ENCODE measurements at places on chromosomes 5 and 9.
A peak's percentile ranks its signal among the peaks of the same experiment; 100 is the strongest.

DNA sequence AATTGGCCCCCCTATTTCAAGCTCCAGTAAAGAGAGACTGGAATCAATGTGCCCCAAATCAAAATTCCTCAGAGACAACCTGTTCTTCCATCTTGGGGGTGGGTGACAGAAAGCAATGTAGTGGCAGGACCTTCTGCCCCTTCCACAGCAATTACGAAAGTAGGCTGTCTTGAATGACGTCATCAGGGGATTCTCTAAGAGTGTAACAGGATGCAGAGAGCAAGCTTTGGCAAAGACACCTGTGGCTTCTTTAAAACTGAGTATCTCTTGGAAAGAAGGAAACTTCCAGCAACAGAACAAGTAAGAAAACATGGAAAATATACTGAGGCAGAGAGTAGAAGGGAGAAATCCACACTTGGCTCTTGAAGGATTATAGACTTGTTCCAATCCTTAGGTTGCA is 247.6 kb upstream of the PDE4D start:
- DNase-seq, result no peak

DNA sequence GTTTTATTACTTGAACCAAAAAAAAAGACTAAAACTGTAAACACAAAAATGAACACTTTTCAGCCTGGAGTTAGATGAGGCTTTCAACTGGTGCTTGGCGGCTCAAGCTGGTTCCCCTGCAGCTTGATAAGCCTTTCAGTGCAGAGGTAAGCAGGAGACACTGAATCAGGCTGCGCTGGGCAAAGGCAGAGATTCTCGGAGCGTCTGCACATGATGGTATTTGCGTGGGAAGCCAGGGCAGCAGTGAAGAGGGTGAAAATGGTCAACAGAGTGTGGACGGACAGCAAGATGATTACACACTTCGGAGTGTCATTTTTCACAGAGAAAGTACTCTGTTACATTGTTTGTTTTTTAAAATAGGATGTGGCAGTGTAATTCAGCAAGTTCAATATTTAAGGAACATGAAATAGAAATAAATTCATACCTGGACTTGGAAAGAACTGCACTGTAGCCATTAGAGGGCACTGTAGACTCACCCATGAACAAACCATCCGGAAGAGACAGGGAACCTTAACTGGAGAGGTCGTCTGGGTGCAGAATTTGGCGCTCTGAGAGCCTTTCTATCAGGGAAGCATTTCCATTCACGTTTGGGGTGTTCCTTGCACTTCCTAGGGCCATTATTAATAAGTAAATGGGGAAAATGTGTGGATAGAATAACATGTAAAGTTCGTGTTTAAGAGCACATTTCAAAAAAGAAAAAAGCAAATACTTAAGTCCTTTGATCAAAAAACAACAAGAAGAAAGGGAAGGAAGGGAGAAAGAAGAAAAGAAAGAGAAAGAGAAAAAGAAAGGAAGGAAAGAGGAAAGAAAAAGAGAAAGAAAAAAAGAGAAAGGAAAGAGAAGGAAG is 69.8 kb downstream of the ICE1 start:
- DNase-seq, result peak; percentile 55

- DNase-seq, result no peak
These were observed 1.0 kb upstream of the SAP30L start for GRCh38 chr5:154444556-154445421.

DNA sequence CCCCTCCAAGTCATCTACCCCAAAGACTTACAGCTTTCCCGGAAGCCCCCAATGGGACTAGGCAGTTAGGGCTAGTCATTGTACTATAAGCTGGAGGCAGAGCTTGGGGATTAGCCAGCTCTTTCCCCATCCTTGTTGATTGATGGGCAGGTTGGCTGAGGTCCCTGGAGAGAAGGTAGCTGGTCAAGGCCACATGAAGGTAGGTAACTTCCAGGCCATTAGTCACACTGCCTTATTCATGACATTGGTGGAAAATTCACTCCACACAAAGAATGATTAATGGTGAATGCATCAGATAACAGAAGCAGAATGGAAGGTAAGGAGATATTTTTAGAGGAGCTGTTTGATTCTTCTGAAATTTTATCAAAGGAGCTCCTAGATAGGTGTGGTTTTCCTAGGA is 49.5 kb upstream of the TGFBR1 start:
- no peak for DNase-seq

DNA sequence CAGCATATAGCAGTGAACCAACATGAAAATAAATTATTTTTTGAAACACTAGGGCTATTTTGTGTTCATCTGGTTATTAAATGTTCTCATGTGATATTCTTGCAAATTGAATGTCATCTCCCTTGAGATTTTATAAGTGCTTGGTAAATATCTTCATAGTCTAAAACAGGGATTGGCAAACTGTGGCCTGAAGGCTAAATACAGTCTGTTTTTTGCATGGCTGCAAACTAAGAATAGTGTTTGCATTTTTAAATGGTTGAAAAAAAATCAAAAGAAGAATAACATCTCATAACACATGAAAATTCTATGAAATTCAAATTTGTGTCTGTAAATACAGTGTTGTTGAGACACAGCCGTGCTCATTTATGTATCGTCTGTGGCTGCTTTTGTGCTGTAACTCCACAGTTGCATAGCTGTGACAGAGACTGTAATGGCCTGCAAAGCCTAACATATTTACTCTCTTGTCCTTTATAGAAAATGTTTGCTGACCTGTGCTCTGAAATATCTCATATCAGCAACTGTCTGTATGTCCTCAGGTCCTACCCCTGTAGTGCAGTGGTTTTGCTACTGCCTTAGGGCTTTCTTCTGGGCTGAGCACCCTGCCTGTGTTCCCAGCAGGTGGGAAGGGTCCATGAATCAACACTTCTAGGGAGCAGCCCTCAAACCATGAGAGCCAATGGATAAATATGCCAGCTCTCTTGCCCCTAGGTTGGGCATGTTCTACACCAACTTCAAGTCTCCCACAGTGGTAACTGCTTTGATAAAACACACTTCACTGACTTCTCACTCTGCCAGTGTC is 41.7 kb upstream of the ARRDC3 start:
- DNase-seq, result no peak

DNA sequence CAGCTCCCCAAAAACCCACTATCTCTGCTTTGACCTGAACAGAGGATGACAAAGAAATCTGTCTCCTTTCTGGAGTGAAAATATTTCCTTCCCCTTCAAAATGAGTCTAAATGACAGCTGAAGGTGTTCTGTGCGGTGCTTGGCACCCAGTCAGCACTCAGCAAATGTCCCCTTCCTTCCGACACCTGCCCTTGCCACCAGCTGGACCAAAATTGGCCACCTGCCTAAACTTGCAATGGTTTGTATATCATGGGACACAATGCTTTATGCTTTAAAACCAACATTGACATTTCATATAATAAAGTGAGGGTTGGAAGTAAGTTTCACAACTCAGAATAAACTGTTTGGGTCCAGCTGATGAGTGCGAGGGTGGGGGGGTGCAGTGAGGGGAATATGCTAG is 7.5 kb upstream of the TTC1 start:
- DNase-seq, result no peak

DNA sequence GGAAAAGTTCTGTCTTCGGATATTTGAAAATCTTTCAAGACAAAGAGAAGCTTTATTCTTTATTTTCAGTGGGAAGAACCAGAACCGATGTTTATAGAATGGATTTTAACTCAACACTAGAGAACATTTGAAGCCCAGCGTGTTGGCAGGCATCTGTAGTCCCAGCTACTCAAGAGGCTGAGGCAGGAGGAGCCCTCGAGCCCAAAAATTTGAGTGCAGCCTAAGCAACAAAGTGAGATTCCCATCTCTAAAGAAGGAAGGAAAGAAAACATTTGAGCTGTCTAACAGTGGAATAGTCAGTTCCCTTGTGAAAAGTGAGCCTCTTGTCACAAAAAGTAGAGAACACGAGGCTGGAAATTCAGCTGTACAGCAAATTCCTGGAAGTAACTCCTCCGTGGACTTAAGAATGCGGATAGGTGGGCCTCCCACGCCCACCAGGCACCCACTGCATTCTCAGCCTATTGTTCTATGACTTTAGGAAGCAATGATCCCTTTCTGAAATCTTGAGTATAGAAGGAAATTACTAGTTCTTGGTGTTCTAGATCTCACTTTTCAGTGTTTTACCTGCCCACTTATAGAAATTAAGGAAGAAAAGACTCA is 2.3 kb upstream of the PTPDC1 start:
- DNase-seq, result no peak

DNA sequence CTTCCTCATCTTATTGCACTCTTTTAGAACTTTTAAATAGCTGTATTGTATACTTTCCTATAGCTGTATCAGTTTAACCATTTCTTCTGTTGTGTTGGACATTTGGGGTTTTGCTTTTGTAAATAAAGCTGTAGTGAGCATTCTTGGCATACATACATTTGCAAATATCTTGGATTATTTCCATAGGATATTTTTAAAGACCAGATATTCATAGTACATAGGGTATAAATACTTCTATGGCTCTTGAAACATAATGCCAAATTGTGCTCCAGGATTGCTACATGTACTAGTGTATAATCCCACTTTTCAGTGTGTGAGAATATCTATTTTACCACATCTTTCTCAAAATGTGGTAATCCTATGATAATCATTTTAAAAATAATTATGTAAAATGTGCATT is 51.2 kb downstream of the SCAMP1 start:
- no peak for DNase-seq

GRCh38 chr9:92794426-92794825 is 29.8 kb upstream of the BICD2 start:
- DNase-seq, result no peak

DNA sequence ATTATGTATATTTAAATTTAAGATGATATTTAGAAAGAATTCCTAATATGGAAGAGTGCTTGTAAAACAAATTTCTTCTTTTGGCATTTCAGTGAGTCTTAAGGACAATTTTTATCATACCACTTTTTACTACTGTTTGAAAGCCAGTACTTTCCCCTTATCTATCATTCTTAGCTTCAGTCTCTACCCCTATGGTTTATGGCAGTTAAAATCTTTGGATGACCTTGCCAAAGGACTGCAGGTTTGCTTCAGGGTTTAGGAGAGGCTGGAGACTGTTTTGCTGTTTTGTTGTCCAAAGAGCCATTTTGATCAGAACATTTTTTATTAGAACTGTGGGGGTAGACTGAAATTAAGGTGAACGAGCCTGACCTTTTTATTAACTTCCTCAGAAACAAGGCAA is 30.8 kb downstream of the SLC38A9 start:
- no peak for DNase-seq

GRCh38 chr5:140647042-140647419 is 399 bp downstream of the NDUFA2 start:
- no peak for DNase-seq

GRCh38 chr9:5459289-5459829 is 9.0 kb downstream of the CD274 start:
- DNase-seq, result no peak

- DNase-seq, result no peak
These were observed 3.5 kb upstream of the LCN6 start for GRCh38 chr9:136751814-136752213.

All from astrocyte of the spinal cord (primary cell).